Natural killer cell treated with Interleukin-12 subunit alpha and Interleukin-12 subunit beta and Interleukin-15 and Interleukin-18, amount 100 ng/mL, for 72 hours (primary cell): ENCODE measurements at places on chromosomes 6 and 20. TPM values are rescaled to one million over a fixed set of nuclear protein-coding genes. Genes with fewer than 3 reads are reported as not detected.

MDFI gene
- total RNA-seq, result not detected

BMP6 gene
- total RNA-seq, result not detected

DNA sequence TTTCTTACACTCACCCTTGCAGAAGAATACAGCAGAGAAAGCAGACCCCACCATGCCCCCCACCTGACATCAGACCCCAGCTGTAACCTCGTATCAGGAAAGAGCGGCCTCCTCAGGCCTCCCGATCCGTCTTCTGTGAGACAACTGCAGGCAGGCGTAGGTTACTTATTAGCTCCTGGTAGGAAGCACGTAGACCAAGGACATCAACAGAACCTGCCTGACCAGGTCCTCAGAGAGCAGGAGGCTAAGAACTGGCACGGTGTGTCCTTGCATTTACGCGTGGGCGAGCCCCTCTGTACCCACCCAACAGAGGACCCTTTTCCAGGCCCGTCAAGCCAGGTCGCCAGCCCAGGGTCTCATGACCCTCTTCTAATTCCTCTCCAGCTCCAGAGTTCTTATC lies 51.0 kb downstream of the ABHD12 start:
- DNase-seq, result no peak

GRCh38 chr20:4886771-4887527 lies 114.4 kb downstream of the SLC23A2 start:
- DNase-seq, result no peak

GRCh38 chr6:140041056-140041455 lies 666.6 kb upstream of the CITED2 start:
- no peak for DNase-seq

DNA sequence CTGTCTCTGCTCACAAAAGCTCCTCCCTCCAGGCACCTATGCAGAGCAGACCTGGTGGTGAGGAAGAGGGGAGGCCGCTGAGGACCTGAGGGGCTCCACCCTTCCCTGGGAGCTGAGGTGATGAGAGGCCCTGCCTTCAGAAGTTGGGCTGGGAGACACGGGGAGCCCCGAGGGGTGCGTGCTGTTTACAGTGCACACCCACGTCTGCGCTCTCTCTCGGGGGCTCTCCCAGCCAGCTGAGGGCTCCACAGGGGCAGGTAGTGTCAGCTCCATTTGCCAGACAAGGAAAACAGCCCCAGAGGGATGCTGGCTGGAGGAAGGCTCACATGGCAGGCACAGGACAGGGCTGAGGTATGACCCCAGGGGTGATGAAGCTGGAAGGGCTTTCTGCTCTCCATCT lies 13.5 kb upstream of the NOL4L start:
- DNase-seq, result no peak

DNA sequence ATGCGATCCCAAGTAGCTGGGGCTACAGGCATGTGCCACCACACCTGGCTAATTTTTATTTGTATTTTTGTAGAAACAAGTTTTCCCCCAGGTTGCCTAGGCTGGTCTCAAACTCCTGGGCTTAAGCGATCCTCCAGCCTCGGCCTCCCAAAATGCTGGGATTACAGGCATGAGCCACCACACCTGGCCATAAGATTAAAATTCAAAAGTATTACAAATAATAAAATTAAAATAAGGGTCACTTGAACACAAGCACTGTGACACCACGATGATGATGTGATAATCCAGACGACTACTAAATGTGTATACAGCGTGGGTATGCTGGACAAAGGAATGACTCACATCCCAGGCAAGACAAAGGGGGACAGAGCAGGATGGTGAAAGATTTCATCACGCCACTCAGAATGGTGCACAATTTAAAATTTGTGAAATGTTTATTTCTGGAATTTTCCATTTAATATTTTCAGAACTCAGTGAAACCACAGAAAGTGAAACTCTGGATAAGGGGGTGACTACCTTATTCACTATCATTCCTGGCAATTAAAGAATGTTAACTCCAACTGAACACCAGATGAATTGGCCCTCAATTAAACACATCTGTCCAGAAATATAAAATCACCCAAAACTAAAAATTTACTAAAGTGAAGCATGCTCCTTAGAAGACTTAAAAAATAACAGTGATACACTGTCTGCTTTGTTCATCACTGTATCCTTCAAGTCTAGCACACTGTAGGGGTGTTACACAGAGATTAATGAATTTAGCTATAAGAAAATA lies 13.1 kb downstream of the B4GALT5 start:
- no peak for DNase-seq

DNA sequence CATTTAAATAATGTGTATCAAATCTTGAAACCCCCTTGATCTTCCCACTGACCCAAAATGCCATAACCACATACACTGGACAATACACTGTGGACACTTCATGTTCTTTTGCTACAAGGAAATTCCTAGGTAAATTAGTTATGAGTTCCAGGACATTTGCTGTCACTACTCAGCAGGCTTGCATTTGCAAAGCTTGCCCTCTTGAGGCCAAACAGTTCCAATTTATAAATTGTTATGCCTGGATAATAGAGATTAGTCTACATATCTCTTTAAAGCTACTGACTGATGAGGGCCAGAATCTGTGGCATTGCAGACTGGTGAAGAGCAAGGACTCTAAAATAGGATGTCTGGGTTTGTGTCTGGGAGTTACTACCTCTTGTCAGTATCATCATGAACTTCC lies 17.4 kb upstream of the RAB32 start:
- no peak for DNase-seq

DNA sequence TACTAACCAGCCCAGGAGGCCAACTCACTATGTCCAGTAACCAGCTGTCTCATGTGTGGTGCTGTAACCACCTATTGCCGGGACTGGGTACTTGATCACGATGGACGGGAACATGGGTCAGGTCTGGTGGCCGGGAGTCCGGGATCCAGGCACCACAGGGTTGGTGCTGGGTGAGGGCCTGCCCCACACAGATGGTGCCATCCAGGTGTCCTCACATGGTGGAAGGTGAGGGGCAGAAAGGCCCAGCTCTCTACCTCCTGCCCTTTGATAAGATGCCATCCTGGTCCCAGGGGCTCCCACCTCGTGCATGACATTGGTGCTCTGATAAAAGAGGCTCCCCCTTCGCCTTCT lies 116.3 kb downstream of the TAF4 start:
- DNase-seq, result no peak
